ENCODE measurements at places on chromosomes 4 and X. TPM values are rescaled to one million over a fixed set of nuclear protein-coding genes. Genes with fewer than 3 reads are reported as not detected.

DNA sequence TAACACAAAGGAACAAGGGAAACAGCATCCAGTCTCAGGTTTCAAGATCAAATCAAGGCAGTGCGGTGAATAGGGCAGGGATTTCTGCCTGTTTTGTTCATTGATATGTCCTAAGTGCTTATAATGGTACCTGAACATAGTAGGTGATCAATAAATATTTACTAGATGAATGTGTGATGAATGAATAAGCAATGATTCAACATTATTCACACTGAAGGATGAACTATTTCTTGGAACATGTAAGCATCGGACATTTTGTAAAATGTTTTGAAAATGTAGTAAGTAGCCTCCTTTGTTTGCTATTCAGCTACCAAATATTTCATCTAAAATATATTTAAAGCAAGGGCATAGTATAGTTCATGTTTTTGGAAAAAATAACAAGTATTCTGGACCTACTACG is 67.8 kb downstream of the USP38 start:
- no peak for DNase-seq

DNA sequence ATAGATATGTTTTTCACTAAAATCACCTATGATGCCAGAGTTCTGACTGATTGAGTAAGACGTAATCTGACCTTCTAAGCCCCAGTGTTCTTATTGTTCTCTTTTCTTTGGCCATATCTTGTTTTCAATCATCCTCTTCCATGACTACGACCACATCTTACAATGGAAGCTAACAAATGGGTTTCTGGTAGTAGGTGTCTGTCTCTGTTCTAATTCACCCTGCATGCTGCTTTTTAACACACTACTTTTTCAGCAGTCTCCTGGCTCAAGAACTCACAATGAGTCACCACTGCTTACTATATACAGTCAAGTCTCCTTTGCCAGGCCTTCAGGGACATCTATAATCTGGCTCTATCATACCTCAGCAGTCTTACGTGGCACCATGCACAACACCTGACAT is 146.1 kb downstream of the NEXMIF start:
- DNase-seq, result no peak

- no peak for DNase-seq
Observed at GRCh38 chrX:10629905-10630304, 9.5 kb upstream of the MID1 start.

- DNase-seq, result no peak
Observed at GRCh38 chr4:98939892-98940298, 11.0 kb upstream of the EIF4E start.

DNA sequence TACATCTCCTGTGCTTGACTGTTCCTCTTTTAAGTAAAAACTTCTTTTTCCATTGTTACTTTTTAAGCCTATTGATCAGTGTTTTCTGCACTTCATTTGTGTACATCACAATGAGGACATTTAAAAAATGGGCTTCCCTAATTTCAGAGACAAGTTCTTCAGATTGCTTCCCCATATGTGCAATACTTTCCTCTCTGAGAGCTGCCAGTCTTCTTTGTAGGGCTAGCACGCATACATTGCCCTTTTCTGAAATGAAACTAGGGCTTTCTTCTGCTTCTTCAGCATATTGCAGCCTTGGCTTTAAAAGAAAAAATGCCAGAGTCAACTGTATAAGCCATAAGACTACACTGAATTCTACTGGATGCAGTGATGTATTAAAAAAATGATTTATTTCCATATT is 37.8 kb downstream of the FAT4 start:
- DNase-seq, result no peak

GRCh38 chrX:98071331-98071730 is 1187.6 kb downstream of the RPA4 start:
- no peak for DNase-seq

GRCh38 chr4:182447767-182448280 is 204.6 kb downstream of the TENM3 start:
- peak; percentile 3 for DNase-seq

The PRR32 gene
- not detected for total RNA-seq

DNA sequence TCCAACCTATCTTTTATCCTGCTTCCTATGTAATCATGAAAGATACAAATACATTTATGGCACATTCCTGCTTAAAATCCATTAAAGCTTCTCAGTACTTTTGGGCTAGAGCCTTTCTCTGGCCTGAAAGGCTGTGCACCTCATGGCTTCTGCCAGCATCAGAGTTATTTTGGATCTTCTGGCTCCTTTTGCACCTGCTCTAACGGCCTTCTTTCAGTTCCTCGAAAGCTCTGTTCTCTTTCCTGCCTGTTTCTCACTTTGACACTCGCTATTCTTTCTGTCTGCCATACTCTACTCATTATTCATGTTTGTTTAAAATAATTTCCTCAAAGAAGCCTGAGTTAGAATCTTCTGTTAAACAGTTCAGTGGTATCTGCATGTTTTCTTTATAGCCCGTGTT is 86.0 kb downstream of the LRP2BP start:
- DNase-seq, result no peak

DNA sequence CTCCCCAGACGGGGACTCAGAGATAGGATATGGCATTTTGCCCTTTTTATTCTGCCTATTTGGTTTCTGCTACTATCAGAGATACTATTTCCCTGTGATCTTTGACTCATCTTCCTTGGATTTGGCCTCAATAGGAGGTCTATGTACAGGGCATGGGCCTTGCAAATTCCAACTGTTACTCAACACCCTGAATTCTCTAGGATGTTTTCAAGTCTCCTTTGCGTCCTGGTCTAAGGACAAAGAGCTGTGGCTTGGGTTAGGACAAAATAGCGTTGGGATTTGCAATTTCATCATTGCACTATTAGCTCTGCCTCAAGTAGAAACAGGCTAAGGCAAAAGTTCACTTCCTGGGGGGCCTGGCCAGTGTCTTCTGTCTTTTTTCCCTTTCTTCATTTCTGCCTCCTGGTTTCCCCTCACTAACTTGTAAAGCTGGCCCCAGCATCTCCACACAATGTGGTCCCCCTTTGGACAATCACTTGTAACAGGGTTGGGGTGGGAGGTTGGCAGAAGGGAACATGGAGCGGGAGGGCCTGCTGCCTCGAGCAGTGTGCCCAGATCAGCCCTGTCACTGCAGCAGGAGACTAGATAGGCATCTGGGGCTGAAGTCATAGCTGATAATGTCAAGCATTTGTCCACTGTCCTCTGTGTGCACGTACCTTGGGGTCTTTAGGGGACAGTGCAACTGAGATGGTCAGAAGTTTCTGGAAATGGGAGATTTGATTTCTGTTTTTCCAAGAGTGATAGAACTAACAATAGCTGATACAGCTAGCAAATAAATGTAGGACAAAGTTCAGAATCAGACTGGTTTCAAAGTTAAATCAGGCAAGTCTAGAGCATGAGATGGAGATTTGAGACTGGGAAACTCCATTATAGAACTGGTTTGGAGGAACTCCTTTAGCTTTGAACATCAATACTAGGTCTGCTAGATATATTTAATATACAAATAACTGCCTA is 25.8 kb upstream of the STBD1 start:
- no peak for DNase-seq

- no peak for DNase-seq
Observed at GRCh38 chr4:123833171-123833643, 436.6 kb downstream of the SPRY1 start.

DNA sequence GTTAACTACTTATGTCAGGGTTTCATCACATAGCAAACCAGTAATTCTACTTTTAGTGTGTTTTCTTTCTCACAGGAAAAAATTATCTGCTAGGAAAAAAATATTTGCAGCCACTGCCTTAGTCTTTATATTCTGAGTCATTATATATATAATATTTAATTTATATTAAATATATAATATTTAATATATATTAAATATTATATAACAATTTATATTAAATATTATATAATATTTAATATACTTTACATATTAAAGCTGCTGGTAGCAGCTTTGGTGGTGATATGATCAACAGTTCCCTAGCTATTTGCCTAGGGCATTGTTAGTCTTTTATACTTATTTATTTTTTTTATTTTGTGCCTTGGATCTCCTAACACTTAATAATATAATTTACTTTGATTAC is 381.6 kb downstream of the STIM2 start:
- no peak for DNase-seq

- DNase-seq, result no peak
Observed at GRCh38 chrX:13843150-13843721, 26.3 kb upstream of the GPM6B start.

DNA sequence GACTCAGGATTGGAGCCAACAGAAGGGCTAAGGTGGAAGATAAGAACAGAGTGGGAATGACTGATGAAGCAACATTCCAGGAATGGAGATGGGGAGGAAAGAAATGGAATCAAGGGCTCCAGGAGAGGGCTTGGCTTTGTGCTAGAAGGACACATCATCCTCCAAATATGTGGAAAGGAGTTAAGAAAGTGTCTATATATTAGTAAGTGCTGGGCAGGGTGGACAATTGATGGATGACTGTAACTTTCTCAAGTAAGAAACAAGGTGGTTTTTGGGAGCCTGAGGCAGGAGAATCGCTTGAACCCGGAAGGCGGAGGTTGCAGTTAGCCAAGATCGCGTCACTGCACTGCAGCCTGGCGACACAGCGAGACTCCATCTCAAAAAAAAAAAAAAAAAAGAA is 71.6 kb upstream of the NFKB1 start:
- no peak for DNase-seq

DNA sequence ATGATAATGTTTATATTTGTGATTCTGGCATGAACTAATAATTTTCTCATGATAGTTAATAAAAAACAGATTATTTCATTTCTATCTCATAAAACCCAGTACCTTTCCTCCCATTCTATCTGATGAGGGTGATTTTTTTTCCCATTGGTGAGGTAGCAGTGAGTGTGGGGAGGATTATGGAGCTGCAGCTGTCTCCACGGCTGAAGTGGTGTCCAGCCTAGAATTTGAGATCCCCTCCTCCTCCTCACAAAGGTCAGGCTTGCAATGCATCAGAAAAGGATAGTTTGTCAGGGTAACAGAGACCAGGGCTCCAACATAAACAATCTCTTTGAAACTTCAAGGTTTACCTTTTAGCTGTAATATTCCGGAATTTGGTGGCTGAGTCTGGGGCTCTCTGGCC is 60.9 kb downstream of the C4orf51 start:
- DNase-seq, result no peak

DNA sequence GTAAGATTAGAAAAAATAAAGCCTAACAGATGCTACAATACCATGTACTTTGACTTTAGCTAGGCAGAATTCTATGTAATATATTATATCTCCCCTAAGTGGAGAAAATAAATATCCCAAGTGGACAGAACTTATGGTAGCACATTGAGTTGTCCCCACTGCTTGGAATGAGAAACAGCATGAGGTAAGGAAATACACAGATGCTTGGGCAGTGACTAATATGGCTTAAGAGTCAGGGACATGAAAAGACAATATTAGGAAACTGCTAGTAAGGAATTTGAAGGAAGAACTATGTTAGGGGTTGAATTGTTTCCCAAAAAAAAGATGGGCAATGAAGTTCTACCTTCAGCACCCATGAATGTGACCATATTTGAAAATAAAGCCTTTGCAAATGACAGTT is 2265.1 kb downstream of the PCDH7 start:
- DNase-seq, result no peak

DNA sequence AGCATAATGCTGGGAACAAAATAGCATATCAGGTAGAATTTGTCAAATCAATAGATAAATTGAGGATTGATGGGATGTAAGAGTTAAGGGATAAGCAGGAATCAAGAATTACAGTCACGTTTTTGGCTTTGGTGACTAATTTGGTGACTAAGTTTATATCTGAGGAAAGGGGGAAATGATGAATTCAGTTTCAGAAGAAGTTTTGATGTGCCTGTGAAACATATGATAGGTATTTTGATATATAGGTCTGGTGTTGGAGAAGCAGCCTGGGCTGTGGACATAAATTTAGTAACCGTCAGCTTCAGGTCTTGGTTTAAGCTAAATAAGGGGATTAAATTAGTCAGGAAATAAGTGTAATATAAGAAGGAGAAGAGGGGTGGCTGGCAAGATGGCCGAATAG is 79.0 kb upstream of the EDA2R start:
- no peak for DNase-seq

GRCh38 chr4:89248879-89249281 is 58.7 kb downstream of the GPRIN3 start:
- no peak for DNase-seq

DNA sequence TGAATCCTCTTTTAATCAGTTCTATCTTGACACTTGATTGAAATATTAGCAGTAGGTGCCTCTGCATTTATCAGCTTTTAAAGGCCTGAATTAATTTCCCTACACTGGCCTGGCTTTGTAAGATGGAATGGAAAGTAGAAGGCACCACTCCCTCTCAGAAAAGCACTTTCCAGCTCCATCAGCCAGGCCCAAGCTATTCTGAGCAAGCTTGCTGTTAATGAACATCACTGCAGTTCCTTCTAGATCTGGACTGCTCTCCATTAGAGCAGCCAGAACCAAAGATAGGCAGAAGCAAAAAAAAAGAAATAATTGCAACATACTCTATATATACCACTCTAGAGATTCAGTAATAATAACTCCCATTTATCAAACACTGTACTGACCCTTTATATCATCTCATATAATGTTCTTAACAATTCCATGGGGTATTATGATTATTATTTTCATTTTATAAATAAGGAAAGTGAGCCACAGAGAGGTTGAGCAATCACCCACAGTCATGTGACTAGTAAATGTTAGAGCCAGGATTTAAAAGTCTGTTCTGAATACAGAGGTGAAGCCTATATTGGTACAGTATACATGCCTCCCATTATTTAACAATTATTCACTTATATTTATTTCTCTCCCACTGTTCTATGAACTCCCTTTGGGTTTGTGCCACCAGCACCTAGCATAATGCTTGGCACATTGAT is 39.4 kb upstream of the GPC3 start:
- no peak for DNase-seq

- DNase-seq, result no peak
Observed at GRCh38 chr4:24971192-24971591, 58.4 kb upstream of the CCDC149 start.

DNA sequence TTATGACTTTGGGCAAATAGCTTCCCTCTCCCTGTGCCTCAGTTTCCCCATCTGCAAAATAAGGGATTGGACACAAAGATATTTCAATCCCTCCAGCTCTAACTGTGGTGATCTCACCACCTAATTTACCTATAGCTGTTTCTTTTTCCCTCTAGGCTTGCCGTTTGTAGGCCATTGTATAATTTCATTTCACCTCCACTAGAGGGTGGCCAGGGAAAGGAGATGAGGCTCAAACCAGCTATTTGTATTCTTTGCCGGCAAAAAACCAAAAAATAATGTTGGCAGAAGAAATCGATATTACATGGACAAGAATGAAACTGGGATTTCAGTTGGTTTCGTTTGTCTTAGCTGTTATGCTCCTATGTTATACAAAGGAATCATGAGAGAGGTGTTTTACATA is 36.1 kb upstream of the DOCK11 start:
- peak; percentile 34 for DNase-seq

GRCh38 chr4:188905248-188905647 is 766.0 kb downstream of the TRIML1 start:
- no peak for DNase-seq

- no peak for DNase-seq
Observed at GRCh38 chr4:7587433-7588405, 153.0 kb upstream of the PSAPL1 start.

GRCh38 chr4:150080337-150080736 is 2.1 kb downstream of the DCLK2 start:
- no peak for DNase-seq

GRCh38 chrX:103861200-103861599 is 29.1 kb upstream of the RAB9B start:
- no peak for DNase-seq

GRCh38 chr4:145179281-145179860 is 1.0 kb downstream of the OTUD4 start:
- DNase-seq, result peak; percentile 88
